ENCODE measurements at places on chromosomes 7 and 10.

DNA sequence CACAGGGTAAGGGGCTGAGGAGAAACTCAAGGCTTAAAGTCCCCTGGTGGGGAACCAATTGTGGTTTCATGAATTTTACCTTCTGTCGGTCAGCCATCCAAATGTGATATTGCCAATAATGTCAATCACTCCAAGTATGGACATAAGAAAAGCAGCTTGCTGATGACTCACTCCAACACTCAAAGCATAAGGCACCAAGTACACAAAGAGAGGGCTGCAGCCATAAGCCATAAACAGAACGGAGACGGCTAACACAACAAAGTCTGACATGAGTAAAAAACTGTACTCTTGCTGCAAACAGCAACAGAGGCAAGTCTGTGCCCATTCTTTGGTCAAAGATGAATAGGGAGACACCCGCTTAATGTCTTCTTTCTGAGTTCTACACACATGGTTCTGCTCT lies 24.2 kb downstream of the IFIT5 start:
- no peaks in the 10 kb centered on the region for H3K36me3 ChIP-seq
- no peaks in the 10 kb centered on the region for H3K27me3 ChIP-seq
- H3K4me3 ChIP-seq = no peak overlapping the region

- no peak overlapping the region for H3K27ac ChIP-seq
- no peaks in the 10 kb centered on the region for H3K27me3 ChIP-seq
- no peak for DNase-seq
- H3K4me1 ChIP-seq = no peaks in the 10 kb centered on the region
- H3K4me3 ChIP-seq = no peak overlapping the region
- H3K36me3 ChIP-seq = no peaks in the 10 kb centered on the region
Measured at GRCh38 chr10:58622246-58622645, 109.6 kb downstream of the BICC1 start.

- peak; percentile 33 for DNase-seq
- no peaks in the 10 kb centered on the region for H3K27me3 ChIP-seq
- no peak overlapping the region for H3K27ac ChIP-seq
- H3K4me1 ChIP-seq = peaks cover 7% of the 10 kb centered on the region
- no peak overlapping the region for H3K4me3 ChIP-seq
Measured at GRCh38 chr10:45444976-45445898, 71.2 kb downstream of the ALOX5 start.

- DNase-seq = no peak
- no peaks in the 10 kb centered on the region for H3K36me3 ChIP-seq
- no peak overlapping the region for H3K4me3 ChIP-seq
- H3K4me1 ChIP-seq = no peaks in the 10 kb centered on the region
- H3K27me3 ChIP-seq = no peaks in the 10 kb centered on the region
- no peak overlapping the region for H3K27ac ChIP-seq
Measured at GRCh38 chr7:20376796-20377195, 46.1 kb downstream of the ITGB8 start.

DNA sequence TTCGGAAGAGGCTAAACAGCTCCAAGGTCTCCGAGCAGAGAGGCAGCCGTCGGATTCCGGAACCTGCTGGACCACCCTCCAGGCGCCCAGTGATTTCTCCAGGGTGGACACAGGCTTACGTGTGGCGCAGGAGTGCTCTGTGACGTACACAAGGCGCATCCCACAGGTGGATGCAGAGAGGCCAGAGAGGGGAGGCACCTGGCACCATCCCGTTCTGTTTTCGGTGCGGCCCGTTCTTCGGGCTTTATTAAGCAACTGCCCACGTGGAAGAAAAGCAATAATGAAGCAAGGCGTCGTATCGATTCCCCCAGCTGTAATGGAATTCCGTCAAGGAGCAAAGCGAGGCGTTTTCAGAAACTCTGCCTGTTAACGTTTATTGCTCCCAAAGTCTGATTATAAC lies 163.6 kb downstream of the PTPRN2 start:
- H3K4me1 ChIP-seq = no peaks in the 10 kb centered on the region
- DNase-seq = no peak

DNA sequence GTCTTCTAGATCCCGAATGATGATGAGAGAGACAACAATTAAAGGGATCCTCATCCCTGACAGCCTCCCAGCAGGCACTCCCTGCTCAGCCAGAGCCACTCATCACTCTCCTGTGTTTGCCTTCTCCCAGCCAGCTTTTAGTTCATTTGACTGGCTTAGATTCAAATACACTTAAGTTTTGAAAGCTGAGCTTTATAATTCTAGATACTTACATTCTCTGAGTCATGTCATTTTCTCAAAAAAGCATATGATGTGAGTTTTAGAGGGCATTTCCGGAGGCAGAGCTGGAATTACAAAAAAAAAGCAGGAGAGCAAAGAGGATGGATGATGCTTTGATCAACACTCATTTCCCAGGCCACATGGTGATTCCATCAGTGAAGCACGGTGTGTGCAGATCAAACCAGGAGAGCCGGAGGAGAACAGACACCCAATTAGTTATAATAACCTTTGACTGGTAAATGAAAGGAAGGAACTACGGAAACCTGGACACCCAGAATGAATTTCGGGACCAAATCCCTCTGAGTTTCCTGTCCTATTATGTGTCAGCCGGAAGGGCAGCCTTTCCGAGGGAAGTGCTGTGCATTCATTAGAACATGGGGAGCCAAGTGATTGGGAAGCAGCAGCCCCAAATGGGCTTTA lies 81.5 kb upstream of the HPS1 start:
- H3K27me3 ChIP-seq = no peaks in the 10 kb centered on the region
- DNase-seq = no peak
- no peak overlapping the region for H3K27ac ChIP-seq
- H3K36me3 ChIP-seq = no peaks in the 10 kb centered on the region

Data from liver (tissue), 10 donors.